Occipital lobe (tissue), 3 donors: ENCODE measurements at places on chromosomes 5 and 9. TPM values are rescaled to one million over a fixed set of nuclear protein-coding genes. Genes with fewer than 3 reads are reported as not detected.

GRCh38 chr9:93900436-93900819 is 54.7 kb downstream of the BARX1 start:
- no peak for DNase-seq

- peak; percentile 77 for DNase-seq
These were observed at the start of gene STX17 for GRCh38 chr9:99906403-99907207. Gene STX17 (plus strand): TSS chr9:99906654. CDS start chr9:99915240, 8,586 bp downstream.

GRCh38 chr9:93612796-93613154 is 36.4 kb downstream of the PHF2 start:
- DNase-seq: no peak

STC2 gene
- total RNA-seq: 0.31 TPM

IL13 gene
- total RNA-seq: not detected

IL33 gene
- 20.7 TPM for total RNA-seq

HAPLN1 gene
- 15.1 TPM for total RNA-seq

CEL gene
- total RNA-seq: not detected
